ENCODE measurements at places on chromosomes 7 and 10.

- no peak for DNase-seq
These were observed 1.5 kb downstream of the LZTS2 start for GRCh38 chr10:101000915-101001658.

DNA sequence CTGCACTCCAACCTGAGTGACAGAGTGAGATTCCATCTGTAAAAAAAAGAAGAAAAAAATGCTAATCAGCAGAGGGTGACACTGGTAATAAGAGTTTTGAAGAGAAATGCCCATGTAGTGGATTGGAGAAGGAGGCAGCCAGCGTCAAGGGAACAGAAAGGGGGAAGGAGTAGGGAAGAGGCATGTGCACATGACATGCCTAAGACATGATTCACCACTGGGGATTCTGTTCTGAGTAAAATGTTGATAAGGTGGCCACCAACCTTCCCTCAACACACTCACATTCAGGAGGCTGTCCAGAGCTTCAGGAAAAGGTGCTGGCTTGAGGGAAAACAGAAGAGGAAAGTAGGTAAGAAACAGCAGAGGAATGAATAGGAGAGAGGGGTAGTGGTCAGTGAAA, 39.9 kb downstream of the AKR1D1 start:
- DNase-seq, result no peak

DNA sequence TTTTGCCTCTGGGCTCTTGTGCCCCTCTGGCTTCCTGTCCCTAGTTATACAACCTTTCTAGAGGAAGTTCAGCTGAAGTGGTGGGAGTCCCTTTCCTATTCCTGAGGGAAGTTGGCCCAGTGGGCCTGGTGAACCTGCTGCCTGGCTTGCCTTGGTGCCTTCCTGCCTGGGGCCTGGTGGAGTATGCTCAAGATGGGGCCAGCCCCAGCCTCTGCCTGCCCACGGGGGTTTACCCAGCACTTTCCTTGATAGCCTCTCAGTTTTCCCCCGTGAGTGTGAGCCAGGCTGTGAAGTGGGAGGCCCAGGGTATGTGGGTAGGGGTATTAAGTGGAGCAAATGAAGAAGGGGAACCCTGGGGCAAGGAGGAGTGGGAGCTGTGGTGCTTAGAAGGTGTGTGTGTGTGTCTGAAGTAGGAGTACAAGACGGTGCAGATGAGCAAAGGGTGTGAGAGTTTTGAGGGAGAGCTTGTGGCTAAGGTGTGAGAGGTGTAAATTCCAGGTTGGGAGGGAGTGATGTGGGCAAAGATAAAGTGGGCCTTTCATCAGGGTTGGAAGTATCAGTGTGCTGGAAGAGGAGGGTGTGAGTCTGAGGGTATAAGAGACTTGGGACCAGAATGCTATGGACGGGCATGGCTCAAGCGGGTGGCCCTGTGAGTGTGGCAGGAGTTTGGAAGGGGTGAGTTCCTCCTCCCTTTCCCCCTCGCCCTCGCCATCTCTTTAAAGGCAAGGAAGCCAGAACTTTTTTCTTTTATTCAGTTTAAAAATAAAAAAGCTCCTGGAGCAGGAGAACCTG, 10.9 kb upstream of the PAX2 start:
- no peak for DNase-seq

- no peak for DNase-seq
These were observed 50.0 kb downstream of the ESYT2 start for GRCh38 chr7:158779061-158780000.

- no peak for DNase-seq
These were observed 110.9 kb upstream of the FAM180A start for GRCh38 chr7:135859538-135859937.

- DNase-seq, result peak; percentile 90
These were observed 1.3 kb upstream of the ITPRIP start for GRCh38 chr10:104339469-104340110.

GRCh38 chr7:136086712-136087111, 109.6 kb upstream of the MTPN start:
- peak; percentile 93 for DNase-seq

DNA sequence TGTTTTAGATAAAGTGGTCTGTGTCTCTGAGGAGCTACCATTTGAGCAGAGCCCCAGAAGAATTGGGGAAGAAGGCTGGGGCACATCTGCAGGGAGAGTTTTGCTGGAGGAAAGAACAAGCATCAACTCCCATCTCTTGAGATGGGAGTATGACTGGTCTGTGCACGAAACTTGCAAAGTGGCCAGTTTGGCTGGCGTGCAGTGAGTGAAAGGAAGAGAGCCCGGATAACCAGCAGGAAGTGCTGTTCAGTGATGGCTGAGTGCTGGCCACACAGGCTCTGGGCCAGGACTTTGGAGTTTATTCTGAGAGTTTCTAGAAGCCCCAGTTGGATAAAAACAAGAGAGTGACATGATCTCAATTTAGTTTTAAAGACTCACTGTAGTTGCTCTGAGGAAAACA, 34.4 kb upstream of the SVIL start:
- DNase-seq, result no peak

DNA sequence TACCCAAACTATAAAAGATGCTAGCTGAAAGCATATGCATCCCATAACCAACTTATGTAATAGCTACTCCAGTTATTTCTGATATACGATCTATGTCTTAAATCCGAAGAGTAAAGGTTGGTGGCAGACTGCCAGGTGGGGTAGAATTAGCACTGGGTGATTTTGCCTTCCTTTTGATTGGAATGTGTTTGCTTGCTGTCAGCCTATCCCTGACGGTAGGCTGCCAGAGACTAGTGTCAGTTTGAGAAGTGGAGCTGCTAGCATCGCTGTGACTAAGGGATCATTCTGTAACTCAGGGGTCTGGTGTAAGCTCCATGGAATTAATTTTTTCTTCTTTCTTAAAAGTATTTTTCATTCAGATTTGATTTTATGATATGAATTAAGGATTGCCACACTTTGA, 9.5 kb upstream of the SEM1 start:
- no peak for DNase-seq

GRCh38 chr10:86630079-86630478, 24.3 kb upstream of the OPN4 start:
- no peak for DNase-seq

DNA sequence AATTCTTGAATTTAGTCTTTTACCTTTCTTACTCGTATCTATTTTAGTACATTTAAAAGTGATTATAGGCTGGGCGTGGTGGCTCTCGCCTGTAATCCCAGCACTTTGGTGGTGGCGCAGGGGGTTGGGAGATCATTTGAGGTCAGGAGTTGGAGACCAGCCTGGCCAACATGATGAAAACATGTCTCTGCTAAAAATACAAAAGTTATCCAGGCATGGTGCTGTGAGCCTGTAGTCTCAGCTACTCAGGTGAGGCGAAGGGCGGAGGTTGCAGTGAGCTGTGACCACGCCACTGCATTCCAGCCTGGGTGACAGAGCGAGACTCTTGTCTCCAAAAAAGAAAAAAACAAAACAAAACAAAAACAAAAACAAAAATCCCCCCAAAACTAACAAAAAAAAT, 12.2 kb downstream of the PRKCQ start:
- DNase-seq, result no peak

- DNase-seq, result no peak
These were observed 9.0 kb downstream of the PPP1R17 start for GRCh38 chr7:31695859-31696614.

DNA sequence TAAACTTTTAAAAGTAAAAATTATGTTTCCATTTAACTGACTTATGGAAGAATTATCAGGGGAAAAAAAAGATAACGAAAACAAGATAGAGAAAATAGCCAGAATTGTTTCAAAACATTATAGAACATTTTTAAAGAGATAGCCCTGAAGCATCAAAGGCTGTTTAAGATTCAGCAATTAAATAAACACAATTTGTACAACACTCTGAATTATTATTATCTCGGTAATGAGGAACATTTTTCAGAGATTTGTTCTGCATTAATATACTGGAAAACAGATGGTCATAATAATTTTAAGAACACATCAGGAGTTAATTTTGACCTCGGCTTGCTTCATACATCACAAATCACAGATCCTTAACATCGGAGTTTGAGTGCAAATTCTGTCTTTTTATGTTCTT, 643.8 kb downstream of the SORCS1 start:
- DNase-seq, result no peak

GRCh38 chr7:77393261-77393660, 22.9 kb downstream of the GSAP start:
- no peak for DNase-seq

- peak; percentile 83 for DNase-seq
These were observed 46.6 kb downstream of the CCSER2 start for GRCh38 chr10:84375011-84375410.

- DNase-seq, result no peak
These were observed 230.6 kb upstream of the ZMIZ1 start for GRCh38 chr10:78838141-78838657.

DNA sequence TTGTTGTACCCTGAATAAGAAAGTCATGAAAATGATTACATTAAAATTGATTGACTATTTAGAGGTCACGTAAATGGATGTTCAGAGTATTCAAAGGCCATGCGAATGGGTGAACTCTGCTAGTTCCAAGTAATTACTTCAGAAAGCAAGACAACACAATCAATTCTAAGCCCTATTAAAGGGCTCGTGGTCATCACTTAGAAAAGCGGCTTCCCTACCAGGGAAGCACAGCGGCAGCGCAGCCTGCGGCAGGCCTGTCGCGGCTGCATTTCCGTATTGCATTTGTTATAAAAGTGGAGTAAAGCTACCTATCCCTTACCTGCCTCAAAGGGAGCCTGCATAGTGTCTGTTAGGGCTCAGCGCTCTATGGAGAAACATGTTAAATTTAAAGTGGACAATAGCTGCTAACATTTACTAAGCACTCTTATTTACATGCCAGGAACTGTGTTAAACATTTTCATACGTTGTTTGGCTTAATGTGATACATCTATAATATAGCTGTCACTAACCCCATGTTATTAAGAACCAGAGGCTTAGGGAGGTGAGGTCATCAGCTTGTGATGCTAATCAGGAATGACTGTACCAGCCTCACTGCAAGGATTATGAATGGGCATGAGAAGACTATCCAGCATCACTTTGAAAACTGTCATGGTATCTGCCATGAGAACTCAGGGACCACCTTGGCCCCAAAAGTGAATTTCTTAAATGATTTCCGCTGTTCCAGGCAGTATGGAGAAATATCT, 187.5 kb downstream of the CELF2 start:
- DNase-seq, result peak; percentile 20

DNA sequence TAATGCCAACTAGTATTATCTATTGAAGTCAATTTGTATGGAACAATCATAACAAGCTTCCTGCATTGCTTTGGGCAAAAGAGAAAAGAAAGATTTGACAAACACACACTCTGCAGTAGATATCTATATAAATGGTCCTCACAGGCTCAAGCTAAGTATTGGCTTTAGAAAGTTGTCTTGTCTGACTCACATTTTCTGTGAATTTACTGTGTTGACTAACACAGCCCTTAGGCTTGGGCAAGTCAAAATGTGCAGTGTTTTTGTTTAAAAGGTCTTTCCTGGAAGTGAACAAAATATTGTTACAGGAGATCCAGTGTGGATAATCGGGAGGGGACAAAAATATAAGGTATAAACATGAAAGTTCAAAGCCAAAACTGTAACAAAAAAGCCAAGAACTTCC, 194.4 kb downstream of the RELN start:
- DNase-seq, result no peak

GRCh38 chr10:112271982-112272381, 11.2 kb upstream of the TECTB start:
- DNase-seq, result no peak

DNA sequence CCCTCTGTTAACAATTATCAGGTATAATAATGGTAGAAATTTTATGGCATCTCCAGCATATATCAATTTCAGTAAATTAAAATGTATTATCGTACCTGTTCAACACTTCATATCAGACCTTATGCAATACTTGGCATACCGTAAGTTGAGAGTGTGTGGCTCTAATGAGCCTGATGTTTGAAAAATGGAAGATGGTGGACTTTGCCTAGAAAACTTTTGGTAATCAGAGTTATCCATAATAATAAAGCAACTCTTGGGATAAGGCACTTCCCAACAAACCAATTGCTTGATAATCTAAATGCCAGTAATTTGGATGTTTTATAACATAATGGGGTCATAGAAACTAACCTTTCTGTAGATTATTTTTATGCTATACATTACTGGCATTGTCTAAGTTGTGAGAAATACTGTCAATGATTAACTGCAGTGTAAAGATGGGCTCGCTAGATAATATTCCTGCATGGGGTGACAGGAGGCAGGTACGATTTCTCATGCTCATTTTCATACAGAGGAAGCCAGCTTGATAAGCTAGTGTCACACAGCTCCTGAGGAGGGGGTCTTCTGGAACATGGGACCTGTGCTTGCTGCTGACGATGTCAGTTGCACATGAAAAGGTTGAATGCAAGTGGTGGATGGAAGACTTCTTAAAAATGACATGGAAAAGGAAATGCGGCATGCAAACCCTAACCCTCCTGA, 27.8 kb upstream of the DMBT1 start:
- DNase-seq, result no peak

DNA sequence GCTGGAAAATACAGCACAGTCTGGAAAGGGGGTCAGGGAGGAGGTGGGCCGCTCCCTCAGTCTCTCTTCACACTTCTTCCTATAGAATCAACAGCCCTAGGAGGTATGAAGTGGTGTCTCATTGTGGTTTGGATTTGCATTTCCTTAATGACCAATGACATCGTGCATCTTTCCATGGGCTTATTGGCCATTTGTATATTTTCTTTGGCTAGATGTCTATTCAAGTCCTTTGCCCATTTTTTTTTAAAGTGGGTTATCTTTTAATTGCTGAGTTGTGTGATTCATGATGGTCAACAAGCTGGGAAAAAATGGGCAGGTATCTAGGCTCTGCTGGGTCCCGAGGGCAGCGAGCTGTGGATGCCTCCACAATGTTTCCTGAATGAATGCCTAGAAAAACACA, 29.1 kb downstream of the TMEM130 start:
- DNase-seq, result no peak

DNA sequence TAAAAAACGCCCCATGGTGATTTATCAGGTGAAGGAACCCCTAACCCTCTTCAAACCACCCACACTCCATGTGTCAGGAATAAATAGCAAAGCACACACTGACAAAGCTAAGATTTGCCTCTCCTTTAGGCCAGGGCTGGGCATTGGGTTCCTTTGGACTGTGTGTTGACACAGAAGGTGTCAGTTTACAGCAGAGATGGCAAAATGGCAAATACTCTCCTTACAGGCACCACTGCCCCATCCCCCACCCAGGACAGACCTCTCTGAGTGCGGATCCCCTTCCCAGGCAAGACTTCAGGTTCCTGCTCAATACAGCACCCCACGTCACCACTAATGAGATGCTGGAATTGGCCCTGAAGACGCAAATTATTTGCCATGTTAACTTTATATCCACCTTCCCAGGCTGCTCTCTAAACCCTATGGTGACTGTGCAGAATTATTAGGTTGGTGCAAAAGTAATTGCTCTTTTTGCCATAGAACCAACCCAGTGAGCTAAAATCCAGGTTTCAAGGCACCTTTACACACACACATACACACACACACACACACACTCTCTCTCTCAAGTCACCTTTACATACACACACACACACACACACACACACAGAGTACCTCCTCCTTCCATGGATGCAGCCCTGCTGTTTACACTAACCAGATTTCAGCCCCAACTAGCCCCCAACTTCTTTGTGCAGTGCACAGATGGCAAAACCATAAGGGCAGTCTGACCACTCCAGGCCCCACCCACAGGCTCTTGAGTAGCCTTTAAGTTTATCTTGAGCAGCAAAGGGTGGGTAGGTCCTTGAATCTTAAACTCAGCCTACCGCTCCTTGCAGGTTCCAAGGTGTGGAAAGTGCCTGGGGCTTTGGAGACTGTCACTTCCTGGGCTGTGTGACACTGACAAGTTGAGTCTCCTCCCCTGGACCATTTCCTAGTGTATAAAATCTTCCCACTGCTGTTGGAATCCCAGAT, 4.0 kb upstream of the ZCCHC24 start:
- DNase-seq, result no peak

GRCh38 chr10:99784016-99784726, 1.7 kb downstream of the ABCC2 start:
- DNase-seq, result peak; percentile 13

Measured in OCI-M1 (cell line).